ENCODE measurements at places on chromosomes 7 and 10.
A peak's percentile ranks its signal among the peaks of the same experiment; 100 is the strongest.

GRCh38 chr10:114060456-114060855 is 16.8 kb downstream of the ADRB1 start:
- DNase-seq: no peak

- DNase-seq: peak; percentile 48
These were observed 28.0 kb downstream of the CHST12 start for GRCh38 chr7:2431260-2431867.

- DNase-seq: no peak
These were observed 236.8 kb downstream of the RNLS start for GRCh38 chr10:88346144-88346977.

GRCh38 chr7:74289659-74290552 is 699 bp downstream of the CLIP2 start:
- peak; percentile 61 for DNase-seq

- no peak for DNase-seq
These were observed 19.1 kb upstream of the MTPAP start for GRCh38 chr10:30368065-30368718.

- no peak for DNase-seq
These were observed 143.8 kb upstream of the PCLO start for GRCh38 chr7:83306502-83306901.

GRCh38 chr10:24790599-24790998 is 66.9 kb upstream of the ARHGAP21 start:
- DNase-seq: no peak

DNA sequence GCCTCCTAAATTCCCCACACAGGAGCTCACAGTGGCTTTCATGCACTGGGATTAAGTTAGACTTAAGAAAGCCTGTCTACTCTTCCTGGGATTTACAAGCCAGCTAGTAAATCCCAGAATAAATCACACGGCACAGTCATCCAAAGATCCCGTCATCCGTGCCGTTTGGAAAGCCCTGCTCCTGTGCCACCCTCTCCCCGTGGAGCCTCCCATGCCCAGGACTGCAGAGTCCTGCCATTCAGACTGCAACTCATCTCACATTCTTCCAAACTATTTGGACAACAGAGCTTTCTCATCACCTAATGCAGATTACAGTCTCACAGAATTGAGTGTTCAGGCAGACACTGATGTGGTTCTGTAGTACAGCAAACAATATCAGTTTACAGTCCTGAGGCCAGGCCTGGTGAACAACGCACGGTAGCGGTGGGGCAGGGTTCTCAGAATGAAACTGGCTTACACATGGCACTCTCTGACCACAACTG is 166.5 kb downstream of the EGFR start:
- DNase-seq: no peak

GRCh38 chr10:58784361-58784760 is 271.7 kb downstream of the BICC1 start:
- no peak for DNase-seq

- no peak for DNase-seq
These were observed 168.2 kb downstream of the CACNA2D1 start for GRCh38 chr7:82275342-82275741.

GRCh38 chr7:23600236-23600635 is 3.1 kb downstream of the CCDC126 start:
- DNase-seq: no peak

DNA sequence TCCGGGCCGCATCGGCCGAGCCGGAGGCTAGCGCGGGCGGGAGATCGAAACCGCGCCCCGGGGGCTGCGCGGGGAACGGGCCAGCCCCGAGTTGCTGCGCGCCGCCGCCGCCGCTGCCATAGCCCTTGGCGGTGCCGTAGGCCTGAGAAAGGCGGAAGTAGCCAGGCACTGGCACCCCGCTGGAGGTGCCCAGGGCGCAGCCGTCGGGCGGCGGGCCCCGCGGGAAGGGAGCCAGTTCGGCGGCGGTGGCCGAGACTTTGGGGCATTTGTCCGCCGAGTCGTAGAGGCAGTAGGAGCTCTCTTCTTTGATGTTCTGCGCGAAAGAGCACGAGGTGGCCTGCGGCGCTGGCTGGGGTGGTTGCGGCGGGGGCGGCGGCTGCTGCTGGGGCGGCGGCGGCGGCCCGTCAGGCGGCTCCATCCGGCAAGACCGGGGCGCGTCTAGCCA is 587 bp downstream of the HOXA10 start:
- DNase-seq: peak; percentile 72

DNA sequence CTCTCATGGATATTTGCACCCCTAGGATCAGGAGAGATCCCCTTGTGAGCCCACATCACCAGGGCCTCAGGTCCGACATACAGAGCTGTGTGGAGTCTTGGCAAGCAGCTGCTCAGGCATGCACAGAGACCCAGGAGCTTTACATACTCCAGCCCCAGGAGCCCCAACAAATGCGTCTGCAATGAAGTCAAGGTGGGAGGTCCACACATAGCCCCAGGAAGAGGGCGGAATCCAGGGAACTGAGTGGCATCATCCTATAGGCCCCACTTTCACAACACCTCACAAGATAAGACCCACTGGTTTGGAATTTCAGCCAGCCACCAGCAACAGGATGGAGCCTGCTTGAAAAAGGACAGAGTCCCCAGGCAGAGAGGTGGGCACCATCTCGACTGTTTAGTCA is 106.7 kb downstream of the LSMEM1 start:
- no peak for DNase-seq

DNA sequence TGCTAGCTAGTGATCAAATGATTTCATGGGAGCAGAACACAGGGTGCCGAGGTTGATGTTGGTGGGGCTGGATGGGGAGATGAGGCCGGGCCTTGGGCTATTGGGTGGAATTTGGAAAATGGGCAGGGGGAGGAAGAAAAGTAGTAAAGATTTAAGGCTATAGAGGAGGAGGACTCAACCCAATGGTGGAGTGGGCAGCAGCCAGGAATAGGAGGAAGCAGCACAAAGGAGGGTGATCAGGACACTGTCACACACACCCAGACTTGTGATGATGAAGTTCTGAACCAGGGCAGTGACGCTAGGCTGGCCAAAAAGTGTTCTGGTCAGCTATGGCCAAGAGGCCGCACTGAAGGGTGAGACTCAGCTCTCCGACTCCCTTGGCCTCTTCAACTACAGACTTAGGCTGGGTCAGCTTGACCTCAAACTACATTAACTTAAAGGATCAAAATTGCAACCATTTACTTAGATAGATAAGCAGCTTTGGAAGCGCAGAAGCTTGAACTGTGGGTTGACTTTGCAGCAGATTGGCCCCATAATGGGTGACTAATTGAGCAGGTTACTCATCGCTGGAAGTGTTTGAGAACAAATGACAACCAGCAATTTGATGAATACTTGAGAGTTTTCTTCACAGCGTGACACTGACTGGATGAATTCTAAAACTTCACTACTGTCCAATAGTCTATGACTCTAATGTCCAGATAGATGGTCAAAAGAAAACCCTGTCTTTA is 29.4 kb upstream of the GPR26 start:
- no peak for DNase-seq

DNA sequence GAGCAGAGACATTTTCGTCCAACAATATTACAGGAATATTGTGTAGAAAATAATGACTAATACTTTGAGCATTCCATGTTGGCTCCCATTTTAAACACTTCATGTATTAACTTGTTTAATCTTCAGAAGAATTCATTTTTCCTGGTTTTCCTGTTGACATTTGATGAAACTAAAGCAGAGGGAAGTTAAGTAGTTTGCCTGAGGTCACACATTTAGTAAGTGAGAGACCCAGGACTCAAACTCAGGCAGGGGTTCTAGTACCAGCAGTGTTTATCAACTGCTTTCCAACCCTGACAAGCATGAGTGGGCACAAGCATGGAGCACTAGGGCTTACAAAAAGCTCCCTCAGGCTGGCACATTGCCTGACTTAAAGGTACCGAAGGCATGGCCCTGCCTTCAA is 719.1 kb downstream of the AUTS2 start:
- DNase-seq: no peak

- no peak for DNase-seq
These were observed 606.0 kb downstream of the ARL4A start for GRCh38 chr7:13293264-13294002.

DNA sequence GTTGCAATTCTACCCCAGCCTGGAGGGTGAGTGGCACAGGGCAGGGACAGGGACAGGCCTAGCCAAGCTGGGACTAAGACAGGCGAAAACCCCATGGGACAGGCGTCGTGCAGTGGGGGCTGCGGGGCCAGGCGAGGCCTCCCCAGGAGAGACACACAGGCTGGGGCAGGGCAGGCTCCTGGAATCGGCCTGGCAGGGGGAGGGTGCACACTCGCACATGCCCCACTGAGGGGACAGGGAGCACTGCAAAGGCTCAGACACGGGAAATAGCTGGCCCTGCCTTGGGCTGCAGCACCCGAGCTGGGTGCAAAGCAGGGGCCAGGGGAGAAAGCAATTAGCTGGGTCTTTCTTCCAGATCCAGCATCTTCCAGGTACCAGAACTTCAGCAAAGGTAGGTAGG is 10.4 kb downstream of the LAT2 start:
- no peak for DNase-seq

DNA sequence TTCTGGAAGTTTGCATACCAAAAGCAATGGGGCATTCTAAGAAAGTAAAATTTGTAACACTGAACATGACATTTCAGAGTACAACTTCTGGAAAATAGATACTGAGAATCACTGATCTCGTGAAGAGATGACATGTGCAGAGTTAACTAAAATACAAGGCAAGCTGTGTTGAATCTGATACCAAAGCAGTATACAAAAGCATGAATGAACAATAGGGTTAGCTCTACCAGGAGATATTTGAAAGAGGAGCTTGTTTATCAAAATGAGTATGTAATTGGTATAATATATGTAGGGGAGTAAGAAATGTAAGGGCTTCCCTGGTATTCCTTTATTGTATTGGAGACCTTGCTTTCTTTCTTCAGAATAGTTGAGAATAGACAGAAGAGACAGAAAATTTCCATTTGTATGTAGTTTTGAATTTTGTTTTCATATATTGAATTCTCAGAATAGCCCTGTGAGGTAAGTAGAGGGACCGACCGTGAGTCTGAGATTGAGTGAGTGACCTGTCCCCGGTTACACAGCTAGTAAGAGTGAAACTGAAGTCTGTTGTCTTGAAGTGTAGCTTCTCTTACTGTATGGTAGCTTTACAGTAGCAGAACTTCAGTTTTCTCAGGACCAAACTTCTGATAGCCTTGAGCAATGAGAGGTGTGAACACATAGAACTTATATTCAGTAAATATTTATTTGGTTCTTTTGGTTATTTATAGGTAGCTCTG is 5.0 kb downstream of the HBP1 start:
- no peak for DNase-seq

DNA sequence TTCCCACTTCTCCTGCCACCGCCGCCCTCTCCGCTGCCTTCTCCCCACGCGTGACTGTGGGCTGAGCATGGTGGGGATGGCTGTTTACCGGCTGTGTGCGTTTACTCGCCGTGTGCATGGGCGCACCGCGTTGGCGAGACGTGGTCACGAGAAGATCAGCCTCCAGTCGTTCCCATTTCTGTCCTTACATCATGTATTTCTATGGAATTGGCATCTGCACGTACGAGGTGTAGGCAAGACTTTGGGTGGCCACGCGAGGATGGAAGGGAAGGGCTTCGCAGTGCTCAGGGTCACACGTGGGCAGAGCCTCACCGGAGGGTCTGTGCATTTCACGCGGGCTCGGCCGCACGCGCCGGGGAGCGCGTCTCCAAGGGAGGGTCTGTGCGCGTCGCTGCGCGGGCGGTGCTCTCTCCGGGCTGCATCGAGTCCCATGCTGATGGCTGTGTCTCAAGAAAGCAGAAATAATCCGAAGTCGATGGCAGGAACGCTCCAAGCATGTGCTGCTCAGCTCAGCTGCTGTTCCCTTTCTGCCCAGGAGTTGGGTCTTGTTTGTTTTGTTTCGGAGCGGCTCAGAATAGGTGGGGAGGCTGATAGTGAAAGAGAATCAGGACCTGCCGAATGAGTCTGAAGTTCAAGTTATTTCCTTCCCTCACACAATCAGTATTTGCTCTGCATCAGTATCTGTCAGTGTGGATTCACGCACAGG is 973 bp downstream of the CAMK1D start:
- peak; percentile 58 for DNase-seq

DNA sequence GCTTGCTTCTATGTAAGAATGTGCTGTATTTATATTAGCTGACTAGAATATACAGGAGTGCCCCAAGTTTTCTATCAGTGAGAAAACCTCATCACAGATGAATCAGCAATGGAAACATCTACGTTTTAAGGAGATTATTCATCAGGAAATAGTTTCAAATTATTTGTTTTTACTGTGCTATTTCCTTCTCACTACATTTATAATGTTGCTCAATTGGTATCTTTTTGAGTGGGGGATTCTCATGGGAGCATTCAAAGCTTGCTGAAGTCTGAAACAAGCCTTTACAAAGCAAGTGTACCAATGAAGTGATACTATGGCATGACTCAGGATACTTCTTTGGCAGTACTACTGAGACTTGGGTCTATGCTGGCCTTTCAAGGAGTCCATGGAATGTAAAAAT is 191.1 kb upstream of the SLC26A5 start:
- no peak for DNase-seq

- DNase-seq: peak; percentile 20
These were observed 700 bp downstream of the SMC3 start for GRCh38 chr10:110568055-110568735.

- peak; percentile 53 for DNase-seq
These were observed 60.2 kb downstream of the NRP1 start for GRCh38 chr10:33274096-33274785.

- DNase-seq: no peak
These were observed 30.2 kb upstream of the ZMYND11 start for GRCh38 chr10:104862-105565.

DNA sequence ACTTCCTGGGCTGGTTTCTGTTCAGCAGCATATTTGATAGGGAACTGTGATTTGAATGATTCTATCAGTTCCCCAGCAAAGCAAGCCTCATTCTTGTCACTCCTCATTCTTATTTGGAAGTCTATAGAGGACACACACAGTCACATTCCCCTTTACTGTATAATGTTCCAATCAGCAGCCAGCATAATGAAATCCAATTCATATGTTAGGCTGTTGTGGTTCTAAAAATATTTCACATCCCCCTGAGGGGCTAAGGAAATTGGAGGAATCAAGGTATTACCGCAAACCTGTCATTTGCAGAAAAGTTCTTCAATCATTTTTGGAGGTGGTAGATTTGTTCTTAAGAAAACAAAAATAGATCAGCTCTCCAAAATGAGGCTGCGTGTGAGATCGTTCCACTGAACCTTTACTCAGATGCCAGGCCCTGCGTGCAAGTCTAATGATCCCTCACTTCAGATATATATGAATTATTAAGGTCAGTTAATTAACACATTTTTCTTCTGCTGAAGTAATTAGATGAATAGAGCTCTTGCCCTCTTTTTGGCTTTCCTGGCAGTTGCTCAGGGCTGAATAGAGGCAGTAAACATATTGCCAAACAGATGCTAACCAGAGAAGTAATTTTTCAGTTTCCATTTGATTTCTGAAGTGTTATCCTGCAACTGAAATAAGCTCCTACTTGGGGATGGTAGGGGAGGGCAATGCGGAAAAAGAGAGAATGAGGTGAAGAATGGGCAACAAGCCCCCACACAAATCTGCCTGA is 31.8 kb downstream of the LSMEM1 start:
- DNase-seq: no peak

- no peak for DNase-seq
These were observed 3.1 kb upstream of the PLPP4 start for GRCh38 chr10:120453886-120454285.

- no peak for DNase-seq
These were observed 385.5 kb upstream of the PFKP start for GRCh38 chr10:2681891-2682290.

- DNase-seq: no peak
These were observed 71.8 kb upstream of the RPA3 start for GRCh38 chr7:7790041-7790741.

- peak; percentile 28 for DNase-seq
These were observed 146.6 kb downstream of the SH2D4B start for GRCh38 chr10:80684259-80684658.

All from urothelium cell line (cell line).